ENCODE measurements at places on chromosomes 13 and 19.

- DNase-seq = no peak
Observed at GRCh38 chr19:570251-570686, 2.1 kb upstream of the BSG start.

GRCh38 chr13:60075850-60076249 lies 87.9 kb downstream of the DIAPH3 start:
- no peak for DNase-seq

- no peak for DNase-seq
Observed at GRCh38 chr19:33194532-33194885, 379 bp downstream of the LRP3 start.

DNA sequence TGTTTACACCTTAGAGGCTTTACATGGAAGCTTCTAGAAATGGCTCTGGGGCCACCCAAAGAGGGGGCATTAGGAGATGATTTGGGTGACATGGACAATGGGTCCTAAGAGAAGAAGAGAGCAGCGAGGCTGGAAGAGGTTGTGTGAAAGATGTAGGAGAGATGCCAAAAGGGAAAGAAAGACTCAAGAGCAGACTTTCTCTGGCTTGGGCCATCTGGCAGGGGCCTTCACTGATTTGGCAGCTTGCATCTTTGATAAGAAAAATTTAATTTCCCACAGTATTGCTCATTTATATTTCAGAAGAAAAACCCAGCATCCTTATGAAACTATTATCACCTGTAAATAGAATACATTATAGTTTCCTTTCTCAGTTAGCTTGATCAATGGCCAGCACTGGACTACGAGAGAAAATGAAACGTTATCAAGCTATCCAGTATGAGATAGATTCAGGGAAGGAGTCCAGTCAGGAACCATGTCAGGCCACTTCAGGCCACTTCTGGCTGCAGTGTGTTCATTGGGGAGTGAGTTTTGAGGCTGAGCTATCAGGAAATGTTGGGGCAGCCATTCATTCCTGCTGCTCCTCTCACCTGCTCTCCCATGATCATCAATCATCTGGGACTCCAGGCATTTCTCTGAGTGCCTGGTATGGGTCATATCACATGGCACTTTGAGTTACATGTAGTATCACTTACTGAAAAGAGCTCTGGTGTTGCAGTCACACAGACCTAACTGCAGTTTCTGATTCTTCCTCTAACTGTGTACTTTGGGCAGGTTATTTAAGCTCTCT lies 10.3 kb downstream of the SCEL start:
- no peak for DNase-seq

DNA sequence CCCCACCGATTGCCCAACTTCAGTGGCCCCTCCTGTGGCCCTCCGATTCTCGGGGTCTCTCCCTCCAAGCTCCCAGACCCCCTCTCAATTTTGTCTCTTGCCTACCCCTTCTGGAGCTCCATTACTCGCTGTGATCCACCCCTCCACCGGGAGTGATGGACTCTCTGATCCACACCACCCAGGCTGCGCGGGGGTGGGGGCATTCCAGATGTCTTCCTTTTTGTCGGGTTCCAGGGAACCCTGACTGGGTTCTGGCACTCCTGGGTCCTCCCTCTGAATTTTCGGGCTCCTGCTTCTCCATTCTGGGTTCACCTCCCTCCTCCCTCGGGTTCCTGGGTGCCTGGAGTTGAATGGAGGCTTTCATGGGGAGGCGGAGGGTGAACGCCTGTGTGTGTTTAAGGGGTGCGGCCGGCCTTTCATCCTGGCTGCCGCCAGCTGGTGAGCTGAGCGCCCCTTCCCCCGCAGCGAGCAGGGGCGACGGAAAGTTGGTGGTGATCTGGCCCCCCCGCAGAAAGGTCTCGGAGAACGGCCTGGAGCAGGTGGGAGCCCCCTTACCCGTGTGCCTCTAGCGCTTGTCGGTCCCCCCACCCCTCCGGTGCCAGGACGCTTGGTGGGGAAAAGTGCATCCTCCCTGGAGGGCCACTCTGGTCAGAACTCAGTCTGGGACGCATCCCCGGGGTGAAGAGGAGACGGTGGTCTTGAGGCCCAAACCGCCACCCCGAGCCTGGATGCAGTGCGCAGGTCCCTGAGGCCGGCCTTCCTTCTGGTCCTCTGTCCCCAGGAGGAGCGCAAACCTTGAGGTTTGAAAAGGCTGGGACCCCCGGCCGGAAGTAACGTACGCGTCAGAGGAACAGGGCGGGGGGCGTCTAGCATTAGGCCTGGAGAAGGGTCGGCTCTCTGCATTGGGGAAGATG lies 1.6 kb downstream of the MISP3 start:
- no peak for DNase-seq

DNA sequence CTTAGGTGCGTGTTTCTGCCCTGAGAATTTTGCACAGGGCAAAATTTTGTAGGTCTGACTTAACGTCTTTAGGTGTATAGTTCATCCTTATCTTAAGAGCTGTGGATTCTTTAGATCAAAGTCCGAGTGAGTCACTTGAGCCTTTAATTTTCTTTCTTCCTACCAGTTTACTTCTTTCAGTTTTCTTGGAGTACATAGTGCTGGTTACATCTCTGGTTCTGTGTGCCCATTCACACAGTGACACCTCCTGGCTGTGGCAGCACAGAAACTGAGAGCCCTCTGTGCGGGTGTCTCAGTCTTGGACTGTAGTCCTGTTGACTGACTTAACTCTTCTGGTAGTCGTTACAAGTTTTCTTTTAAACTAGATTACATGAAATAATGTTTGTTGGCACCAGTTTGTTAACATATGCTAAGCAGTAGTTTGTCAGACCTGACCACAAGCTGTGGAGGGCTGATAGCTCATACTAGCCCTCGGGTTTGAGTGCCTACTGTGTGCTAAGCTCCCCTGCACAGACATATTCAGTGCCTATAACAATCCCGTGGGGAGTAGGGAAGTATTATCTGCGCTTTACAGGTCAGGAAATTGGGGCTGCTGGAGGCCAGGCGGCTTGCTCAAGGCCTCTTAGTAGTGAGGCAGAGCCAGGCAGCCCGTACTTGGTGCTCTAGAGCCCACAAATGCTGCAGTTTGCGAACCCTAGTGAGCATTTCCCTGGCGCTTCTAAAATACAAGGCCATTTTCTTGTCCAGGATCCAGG lies 1.6 kb downstream of the GATAD2A start:
- peak; percentile 14 for DNase-seq

GRCh38 chr13:52455677-52456041 lies 381 bp downstream of the CKAP2 start:
- peak; percentile 75 for DNase-seq

GRCh38 chr19:46413262-46414031 lies at the start of gene CCDC8:
Gene CCDC8 (minus strand): TSS chr19:46413564. CDS start chr19:46412810, 754 bp downstream.
- DNase-seq = no peak

DNA sequence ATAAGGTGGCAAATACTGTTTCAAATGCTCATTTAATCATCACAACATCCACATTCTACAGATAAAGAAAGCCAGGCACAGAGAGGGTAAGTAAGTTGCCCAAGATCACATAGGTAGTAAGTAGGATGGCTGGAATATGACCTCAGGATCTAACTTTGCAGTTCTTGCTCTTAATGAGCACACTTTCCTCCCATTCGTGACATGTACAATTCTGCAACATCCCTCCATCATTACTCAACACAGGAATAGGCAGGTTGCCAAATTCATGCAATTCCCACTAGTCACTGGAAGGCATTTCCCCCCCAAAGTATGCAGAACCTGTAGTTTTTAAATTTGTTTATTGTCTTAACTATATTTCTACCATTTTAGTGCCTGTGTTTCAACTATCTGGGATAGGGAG lies 109.2 kb downstream of the OLFM4 start:
- no peak for DNase-seq

GRCh38 chr13:45747071-45747470 lies 45.0 kb downstream of the CBY2 start:
- no peak for DNase-seq

- no peak for DNase-seq
Observed at GRCh38 chr19:54696117-54696548, 28.1 kb upstream of the KIR3DL3 start.

- no peak for DNase-seq
Observed at GRCh38 chr13:109584844-109585361, 201.5 kb downstream of the IRS2 start.

DNA sequence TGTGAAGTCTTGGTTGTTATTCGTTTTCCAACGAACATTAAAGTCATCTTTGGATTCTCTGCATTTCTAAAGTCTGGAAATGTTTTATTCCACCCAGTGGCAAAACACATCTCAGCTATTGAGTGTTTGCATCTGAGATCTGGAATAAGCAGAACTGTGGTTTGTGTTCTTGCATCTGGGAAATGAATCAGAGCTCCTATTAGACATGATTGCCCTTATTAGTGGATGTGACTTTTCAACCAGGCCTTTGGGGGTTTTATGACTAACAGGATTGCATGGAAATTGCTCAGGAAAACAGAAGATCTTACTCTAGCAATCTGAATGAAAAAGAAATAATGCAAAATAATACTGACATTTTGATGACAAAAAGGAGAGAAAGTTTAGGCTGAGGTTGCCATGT lies 488.8 kb downstream of the IRS2 start:
- no peak for DNase-seq

DNA sequence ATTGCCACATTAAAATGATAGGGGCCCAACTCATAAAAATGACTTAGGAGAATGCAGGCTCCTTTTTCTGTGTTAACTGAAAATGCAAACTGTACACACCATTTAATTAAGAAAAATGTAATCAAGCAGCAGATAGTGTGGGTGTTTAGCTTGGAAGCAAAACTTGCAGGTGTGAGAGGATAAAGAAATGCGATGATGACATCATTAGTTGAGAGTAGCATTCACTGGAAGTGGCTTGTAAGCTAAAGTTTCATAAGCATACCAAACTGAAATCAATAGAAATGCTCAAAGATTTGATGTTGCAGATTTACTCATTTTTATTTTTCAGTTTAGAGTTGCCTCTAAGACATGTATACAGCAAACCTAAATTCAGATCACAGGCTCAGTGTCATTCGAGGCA lies 86.6 kb downstream of the PRR20E start:
- no peak for DNase-seq

- no peak for DNase-seq
Observed at GRCh38 chr19:58549664-58550361, 5.1 kb downstream of the CHMP2A start.

DNA sequence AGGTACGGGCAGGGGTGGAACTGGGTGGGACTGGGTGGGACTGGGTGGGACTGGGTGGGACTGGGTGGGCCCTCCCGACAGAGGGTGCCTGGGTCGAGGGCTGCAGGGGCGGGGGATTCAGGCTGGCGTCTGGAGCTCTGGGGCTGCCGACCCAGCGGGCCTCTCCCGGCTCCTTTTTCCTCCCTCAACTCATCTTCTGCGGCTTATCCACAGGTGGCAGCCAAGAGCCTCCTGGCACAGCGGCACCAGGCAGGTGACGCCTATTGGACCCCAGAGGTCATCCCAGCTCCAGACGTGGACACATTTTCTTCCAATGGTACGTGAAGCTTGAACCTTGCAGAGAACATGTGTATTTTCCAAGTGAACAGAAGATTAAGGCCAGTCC lies 533 bp downstream of the ZNF544 start:
- no peak for DNase-seq

- no peak for DNase-seq
Observed at GRCh38 chr19:14478113-14478545, 3.0 kb upstream of the PTGER1 start.

- DNase-seq = no peak
Observed at GRCh38 chr19:57057036-57057686, 62.6 kb upstream of the USP29 start.

DNA sequence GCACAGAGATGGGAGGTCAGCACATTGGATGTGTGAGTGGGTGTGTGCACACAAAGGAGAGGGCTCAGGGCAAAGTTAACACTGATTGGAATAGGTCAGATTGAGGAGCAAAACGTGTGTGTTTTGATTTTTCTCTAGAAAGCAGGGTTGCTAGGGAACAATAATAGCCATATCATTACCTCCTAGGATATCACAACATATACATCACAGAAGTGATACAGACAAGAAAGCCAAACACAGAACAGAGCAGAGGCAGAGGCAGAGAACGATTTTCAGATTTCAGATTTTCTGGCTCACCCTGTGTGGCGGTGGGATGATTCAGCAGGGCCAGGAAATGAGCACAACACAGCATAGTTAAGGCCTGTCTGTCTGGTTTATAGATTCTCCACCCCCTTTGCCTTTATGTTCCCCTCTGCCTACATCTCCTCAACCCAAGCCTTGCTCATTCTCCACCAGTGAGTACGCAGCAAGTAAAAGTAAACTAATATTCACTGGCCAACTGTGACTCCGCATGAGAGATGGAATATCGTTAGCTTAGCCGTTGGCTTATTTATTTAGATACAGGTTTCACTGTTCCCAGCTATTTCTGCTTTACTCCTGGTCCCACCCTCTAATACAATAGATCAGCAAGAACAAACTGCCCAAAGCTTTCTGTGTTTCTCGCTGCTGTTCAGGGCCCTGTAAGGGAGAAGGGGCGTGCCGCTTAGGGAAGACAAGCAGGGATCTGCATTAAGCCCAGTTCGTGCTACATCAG lies 182.7 kb upstream of the TSC22D1 start:
- no peak for DNase-seq

GRCh38 chr19:50793558-50794065 lies 3.4 kb downstream of the ACP4 start:
- no peak for DNase-seq

DNA sequence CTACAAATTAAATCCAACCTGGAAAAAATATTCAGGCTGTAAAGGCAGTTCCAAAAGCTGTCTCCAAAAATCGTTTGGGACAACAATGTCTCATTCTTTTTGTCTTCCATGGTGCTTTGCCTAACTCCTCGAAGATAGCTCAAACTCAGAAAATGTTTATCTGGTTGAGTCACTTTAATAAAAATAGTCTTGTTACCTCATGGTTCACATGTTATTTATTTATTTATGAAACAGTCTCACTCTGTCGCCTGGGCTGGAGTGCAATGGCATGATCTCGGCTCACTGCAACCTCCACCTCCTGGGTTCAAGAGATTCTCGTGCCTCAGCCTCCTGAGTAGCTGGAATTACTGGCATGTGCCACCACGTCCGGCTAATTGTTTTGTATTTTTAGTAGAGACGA lies 4.9 kb upstream of the BRD4 start:
- DNase-seq = no peak

GRCh38 chr19:39410831-39411080 lies 1.7 kb upstream of the PLEKHG2 start:
- DNase-seq = no peak

DNA sequence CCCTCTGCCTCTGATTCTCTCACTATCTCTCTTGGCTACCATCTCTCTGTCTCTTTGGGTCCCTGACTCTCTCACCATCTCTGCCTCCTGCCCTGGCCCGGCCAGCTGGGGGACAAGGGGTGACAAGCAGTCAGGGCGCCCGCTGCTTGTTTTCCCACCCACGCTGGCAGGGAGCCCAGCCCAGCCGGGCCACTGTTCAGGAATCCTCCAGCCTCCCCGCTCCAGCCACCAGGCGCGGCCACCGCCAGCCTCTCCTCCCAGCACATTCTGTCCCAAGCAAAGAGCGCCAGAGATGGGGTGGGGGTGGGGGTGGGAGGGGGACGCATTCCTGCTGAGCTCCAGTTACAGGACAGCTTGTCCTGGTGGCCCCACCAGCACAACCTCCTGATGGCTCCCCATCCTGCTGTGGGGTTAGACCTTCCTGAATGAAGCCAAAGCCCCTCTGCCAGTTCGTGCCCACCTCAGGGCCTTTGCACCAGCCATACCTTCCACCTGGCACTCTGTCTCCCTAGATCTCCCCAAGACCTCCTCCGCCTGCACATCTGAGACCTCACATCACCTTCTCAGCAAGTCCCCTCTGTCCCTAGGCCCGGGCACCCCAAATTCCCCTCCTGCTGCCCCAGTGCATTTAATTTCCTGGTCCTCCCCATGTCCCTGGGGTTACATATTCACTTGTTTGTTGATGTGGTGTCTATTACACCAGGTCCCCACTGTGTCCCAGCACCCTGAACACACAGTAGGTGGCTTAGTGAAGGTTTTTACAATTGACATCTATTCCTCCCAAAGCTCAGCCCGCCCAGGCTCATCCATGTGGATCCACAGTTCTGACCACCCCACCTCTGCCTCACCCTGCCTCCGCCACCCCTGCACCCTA lies 12.5 kb downstream of the ARRDC2 start:
- no peak for DNase-seq
